Epithelial cell of umbilical artery (primary cell): ENCODE measurements at places on chromosomes 11 and 22. TPM values are rescaled to one million over a fixed set of nuclear protein-coding genes. Genes with fewer than 3 reads are reported as not detected.

The MCM5 gene
- total RNA-seq = 51.3 and 86.0 TPM in 2 replicates

The FAM180B gene
- not detected in 2 replicates for total RNA-seq

The INS gene
- not detected in 2 replicates for total RNA-seq

The LIF gene
- total RNA-seq = 0.32 and 1.2 TPM in 2 replicates

The RASL10A gene
- total RNA-seq = 0.61 and 2.9 TPM in 2 replicates

The MYO7A gene
- total RNA-seq = 0.65 and 0.76 TPM in 2 replicates

The DCHS1 gene
- total RNA-seq = 29.0 and 30.2 TPM in 2 replicates

The KRTAP5-8 gene
- total RNA-seq = not detected in 2 replicates

The ALX4 gene
- total RNA-seq = not detected in 2 replicates

The LGALS12 gene
- total RNA-seq = not detected in 2 replicates

The MAPK8IP2 gene
- 0.15 TPM in 1 of 2 replicates, not detected in the other for total RNA-seq

The TSPAN18 gene
- 2.9 and 5.9 TPM in 2 replicates for total RNA-seq

The SCARF2 gene
- total RNA-seq = 10.6 and 14.9 TPM in 2 replicates

The H19 gene
- 9.1 and 19.2 TPM in 2 replicates for total RNA-seq

The LDLRAD3 gene
- total RNA-seq = 6.4 and 9.1 TPM in 2 replicates

The SAA2 gene
- total RNA-seq = not detected in 2 replicates

The KRTAP5-11 gene
- not detected in 2 replicates for total RNA-seq

The OR52A1 gene
- not detected in 2 replicates for total RNA-seq

The PEX26 gene
- 16.2 and 24.8 TPM in 2 replicates for total RNA-seq

The SEPTIN3 gene
- total RNA-seq = 0.15 TPM in 1 of 2 replicates, not detected in the other

The SCGB1C1 gene
- not detected in 2 replicates for total RNA-seq

The SAA4 gene
- not detected in 2 replicates for total RNA-seq

The BID gene
- 32.2 and 53.6 TPM in 2 replicates for total RNA-seq

The OR56A1 gene
- total RNA-seq = under 0.01 TPM in 1 of 2 replicates, not detected in the other

The DHCR7 gene
- total RNA-seq = 40.3 and 43.3 TPM in 2 replicates

The ROBO4 gene
- 132 and 166 TPM in 2 replicates for total RNA-seq

The INPP5J gene
- total RNA-seq = under 0.01 and 0.30 TPM in 2 replicates

The IGSF22 gene
- not detected in 2 replicates for total RNA-seq

The LRRC74B gene
- not detected in 2 replicates for total RNA-seq

The IFITM10 gene
- 0.15 TPM in 1 of 2 replicates, not detected in the other for total RNA-seq

The MPPED2 gene
- total RNA-seq = 0.32 TPM in 1 of 2 replicates, not detected in the other

The MCAM gene
- total RNA-seq = 2,717 and 5,496 TPM in 2 replicates

The OR2AT4 gene
- not detected in 2 replicates for total RNA-seq

The MFNG gene
- 84.5 and 132 TPM in 2 replicates for total RNA-seq

The OR51B5 gene
- not detected in 2 replicates for total RNA-seq

The B4GAT1 gene
- 35.4 and 36.5 TPM in 2 replicates for total RNA-seq

The SYTL2 gene
- total RNA-seq = 3.6 and 11.1 TPM in 2 replicates

The PRR33 gene
- not detected in 2 replicates for total RNA-seq

The PLEKHB1 gene
- 0.61 TPM in 1 of 2 replicates, not detected in the other for total RNA-seq

The CRYBA4 gene
- not detected in 2 replicates for total RNA-seq

The MRGPRE gene
- total RNA-seq = not detected in 2 replicates

The SEPTIN5 gene
- 16.6 and 17.0 TPM in 2 replicates for total RNA-seq

The DNAJB7 gene
- total RNA-seq = not detected in 2 replicates

The OR51I2 gene
- total RNA-seq = not detected in 2 replicates

The MAP6 gene
- total RNA-seq = under 0.01 and 0.15 TPM in 2 replicates
